ENCODE measurements at places on chromosomes 3 and 15.

GRCh38 chr3:159803459-159803858 lies 185.2 kb upstream of the IL12A start:
- DNase-seq, result peak; percentile 68

- peak; percentile 57 for DNase-seq
Measured at GRCh38 chr3:17179381-17180205, 294.8 kb downstream of the PLCL2 start.

DNA sequence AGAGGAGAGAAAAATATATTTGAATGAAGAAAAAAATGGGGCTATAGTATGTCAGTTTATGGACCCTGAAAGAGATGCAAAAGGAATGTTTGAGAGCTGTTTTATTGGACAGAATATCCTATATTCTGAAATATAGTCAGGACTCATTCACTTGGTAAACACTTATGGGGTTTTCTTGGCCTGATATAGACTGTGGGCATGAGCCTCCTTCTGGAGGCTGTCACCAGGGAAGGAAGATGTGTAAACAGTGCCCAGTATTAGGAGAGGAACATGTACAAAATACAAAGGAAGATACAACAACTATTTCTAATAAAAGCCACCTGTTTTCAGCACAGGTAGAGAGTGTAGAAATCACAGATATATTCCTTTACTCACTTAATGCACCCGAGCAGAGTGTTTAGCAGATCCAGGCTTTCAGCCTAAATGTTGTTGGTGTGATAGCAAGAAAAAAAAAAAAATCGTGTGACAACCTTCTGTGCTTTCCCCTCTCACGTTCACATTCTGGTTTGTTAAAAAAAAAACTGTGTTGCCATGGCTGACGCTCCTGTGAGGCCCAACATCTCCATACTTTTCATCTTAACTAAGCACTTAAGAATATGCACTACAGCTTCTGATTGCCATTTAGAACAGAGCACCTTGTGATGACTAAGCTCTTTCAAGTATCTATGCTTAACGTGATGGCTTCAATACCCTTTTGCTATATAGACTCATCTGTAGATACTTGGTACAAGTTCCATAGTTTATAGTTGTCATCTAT lies 134.1 kb downstream of the MBNL1 start:
- DNase-seq, result no peak

- DNase-seq, result peak; percentile 31
Measured at GRCh38 chr3:113947372-113948014, at the start of gene ZDHHC23. Gene ZDHHC23 (plus strand): TSS chr3:113948013. CDS start chr3:113948803, 790 bp downstream.

DNA sequence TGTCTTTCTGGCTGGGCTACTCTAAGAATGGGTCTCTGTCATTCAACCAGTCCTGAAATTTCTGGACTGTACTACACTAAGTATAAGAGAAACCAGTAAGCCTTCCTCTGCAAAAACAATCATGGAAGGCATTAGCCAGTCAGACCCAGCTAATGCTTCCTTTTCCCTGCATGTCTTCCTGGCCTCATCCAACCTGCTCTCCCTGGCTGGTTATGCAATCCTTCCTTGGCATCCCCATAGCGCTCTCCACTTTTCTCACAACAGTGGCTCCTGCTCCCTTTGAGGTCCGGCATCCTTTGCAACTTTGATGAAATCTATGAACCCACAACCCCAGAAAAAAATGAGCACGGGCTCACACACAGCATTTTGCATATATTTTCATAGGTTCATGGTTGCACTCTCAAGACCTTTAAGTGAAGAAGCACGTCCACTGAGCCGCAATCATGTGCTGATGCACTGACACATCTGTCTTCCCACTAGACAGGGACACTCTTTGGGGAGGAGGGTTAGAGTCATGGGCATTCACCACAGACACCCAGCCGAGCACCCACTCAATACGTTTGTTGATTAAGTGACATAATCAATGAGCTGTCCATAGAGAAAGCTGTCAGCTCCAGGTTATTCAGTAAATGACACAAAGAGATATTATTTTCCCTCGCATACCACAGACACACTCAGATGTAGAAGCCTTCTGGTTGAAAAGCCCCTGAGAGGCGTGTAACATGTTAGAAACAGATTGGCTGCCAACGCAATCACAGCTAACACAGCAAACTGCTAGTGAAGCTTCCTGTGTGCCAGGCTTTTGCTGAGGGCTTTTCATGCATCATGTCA lies 66.7 kb downstream of the PLD1 start:
- no peak for DNase-seq

GRCh38 chr15:26935322-26935721 lies 35.7 kb upstream of the GABRG3 start:
- no peak for DNase-seq

DNA sequence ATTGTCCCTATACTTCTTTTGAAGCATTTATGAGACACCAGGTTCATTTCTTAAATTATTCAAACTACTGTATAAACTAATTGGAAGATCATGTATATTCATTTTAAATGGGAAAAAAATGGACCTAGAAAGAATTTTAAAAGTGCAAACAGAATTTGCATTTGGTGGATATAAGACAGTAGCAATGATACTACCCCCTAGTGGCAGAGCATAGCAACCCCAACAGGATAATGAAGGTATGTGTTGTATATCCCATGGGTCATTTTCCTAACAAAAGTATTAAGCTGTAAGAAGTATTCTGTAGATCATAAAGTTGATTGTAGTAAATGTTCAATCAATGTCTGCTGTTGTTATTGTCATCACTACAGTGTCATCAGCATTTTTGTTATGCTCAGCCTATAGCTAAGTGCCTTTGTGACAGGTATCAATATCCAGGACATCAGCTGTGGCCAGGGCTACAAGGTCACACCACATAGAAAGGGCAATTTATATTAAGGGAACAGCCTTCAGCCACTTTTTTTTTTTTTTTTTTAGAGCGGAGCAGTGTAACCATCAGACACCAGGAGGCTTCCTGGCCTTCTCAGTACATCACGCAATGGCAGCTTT lies 175.8 kb downstream of the FOXB1 start:
- DNase-seq, result peak; percentile 47

DNA sequence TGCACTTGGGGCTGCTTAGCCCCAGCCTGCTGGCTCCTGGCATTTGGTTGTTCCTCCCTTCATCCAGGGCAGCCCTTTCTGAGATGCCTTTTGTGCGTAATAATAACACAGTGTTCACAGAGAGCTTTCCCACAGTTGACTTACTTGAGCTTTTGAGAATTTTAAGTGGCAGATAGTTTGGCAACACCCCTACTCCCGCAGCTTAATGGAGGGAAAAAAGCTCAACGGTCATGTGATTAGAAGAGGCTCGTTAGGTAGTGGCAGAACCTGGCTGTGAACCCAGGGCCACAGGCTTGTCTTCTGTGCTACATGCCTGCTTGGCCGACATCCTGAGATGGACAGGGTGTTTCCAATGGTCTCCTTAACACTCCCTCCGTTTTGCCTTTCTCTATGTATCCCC lies 4.7 kb downstream of the KBTBD13 start:
- DNase-seq, result no peak

DNA sequence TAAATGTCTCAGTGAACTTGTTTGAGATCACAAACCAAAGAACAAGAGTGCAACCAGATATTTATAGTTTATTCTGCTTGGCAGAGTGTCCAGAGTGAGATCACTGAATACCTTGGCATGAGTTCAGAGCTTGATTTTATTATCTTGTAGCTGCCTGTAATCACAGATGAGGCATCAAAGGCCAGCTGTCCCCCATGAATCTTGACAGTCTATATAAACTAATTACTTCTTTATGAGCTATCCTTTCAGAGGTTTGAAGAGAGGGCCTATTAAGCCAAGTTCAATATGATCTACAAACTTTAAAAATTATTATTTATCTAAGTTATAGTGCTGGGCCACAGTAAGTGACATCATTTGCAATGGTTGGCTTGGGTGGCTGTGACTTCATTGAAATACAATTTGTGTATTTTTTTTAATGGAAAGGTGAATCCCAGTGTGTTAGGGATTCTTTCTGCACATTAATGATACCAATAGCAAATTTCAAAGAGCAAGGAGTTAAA lies 251.5 kb downstream of the CLSTN2 start:
- DNase-seq, result peak; percentile 73

DNA sequence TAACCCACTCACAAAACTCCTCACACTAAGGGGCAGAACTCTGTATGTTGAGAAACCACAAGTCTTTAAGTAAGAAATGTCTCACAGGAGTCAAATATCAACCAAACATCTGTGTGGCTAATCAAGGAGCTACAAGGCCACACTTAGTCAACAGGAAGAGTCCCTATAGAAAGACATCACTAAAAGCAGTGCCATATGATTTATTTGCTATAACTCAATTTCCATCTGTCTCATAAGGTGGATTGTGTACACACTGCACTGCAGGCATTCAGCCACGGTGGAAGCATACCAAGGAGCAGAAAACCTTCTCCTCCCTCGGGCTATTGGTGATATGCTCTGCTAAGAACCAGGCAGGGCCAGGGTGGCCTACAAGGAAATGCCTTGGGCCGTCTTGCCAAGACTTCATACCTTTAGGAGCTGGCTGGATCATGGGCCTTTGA lies 197.6 kb upstream of the CFAP20DC start:
- DNase-seq, result peak; percentile 59

- peak; percentile 45 for DNase-seq
Measured at GRCh38 chr15:71338265-71338664, 223.0 kb downstream of the THSD4 start.

GRCh38 chr3:184460276-184460675 lies 80.4 kb downstream of the CHRD start:
- no peak for DNase-seq

- DNase-seq, result no peak
Measured at GRCh38 chr15:22890296-22890695, 51.8 kb downstream of the NIPA2 start.

GRCh38 chr3:15903759-15904720 lies 106.3 kb upstream of the ANKRD28 start:
- DNase-seq, result no peak

DNA sequence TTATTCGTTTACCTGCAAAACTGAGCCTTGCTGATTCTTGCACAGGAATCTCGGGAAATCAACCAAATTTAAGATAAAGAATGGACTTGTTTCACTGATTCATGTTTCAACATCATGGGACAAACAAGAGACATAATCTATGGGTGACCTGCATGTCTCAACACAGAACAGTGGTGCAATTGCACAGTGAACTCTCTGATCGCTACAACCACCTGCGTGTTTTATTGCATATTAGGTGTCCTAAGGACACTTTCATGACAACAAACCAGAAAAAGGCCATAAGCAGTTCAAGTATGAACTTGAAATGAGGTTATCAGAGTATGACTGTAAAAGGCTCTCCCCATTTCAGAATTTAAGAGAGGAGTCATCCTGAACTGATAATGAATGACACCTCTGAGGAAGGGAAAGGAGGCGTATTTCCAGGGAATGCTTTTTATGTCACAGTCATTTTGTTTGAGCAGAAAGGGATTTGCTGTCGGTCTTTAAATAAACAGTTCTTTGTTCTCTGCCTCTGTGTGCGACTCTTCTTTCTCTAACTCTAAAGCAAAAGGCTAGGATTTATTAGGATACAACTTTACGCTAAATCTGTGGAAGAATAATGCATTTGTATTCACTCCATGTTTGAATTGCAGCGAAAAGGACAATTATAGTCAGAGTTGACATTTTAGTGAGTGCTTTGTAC lies 167.2 kb downstream of the RBMS3 start:
- no peak for DNase-seq

- DNase-seq, result no peak
Measured at GRCh38 chr3:31571325-31571724, 38.6 kb downstream of the STT3B start.

DNA sequence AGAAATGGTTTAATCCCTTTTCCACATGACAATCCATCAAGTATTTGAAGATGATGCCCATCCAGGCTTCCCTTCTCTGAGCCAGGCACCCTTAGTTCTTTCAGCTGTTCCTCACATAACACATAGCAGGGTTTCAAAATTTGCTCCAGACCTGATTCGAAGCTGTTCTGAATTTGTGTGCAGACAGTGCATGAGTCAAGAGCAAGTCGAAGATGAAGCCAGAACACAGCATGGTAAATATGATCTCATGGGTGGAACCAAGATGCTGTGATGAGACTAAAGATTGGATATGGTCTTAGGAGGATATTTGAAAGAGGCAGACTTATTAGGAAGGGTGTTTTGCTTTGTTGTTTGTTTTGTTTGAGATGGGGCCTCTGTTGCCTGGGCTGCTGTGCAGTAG lies 32.6 kb upstream of the PDE8A start:
- DNase-seq, result peak; percentile 64

- DNase-seq, result no peak
Measured at GRCh38 chr15:47932261-47932660, 188.5 kb upstream of the SLC24A5 start.

DNA sequence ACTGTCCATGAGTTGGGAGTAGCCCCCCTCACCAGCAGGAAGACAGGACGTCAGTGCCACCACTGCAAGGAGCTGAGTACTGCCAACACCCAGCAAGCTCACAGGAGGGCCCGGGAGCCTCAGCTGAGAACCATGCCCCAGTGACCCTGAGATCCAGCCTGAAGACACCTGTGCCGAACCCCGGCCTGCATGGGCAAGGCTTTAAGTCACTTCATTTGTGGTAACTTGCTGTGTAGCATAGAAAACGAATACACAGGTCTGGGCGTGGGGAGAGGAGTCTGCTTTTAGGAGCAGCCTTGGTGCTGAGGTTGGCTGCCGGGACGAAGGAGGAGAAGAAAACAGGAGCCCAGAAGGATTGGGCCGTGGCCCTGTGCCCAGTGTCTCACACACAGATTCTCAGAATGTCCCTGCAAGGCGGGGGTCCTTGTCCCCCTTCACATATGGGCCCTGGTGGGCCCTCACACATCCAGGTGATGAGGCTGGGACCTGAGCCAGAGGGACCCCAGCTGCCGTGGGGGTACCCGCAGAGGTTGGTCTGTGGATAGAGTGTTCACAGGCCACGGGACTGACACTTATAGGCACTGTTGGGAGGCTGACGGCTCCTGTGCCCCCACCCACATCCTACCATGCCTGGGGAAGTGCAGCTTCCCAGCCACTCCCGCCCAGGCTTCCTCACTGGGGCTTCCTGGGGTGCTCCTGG lies 85.3 kb downstream of the PLXNA1 start:
- DNase-seq, result no peak

DNA sequence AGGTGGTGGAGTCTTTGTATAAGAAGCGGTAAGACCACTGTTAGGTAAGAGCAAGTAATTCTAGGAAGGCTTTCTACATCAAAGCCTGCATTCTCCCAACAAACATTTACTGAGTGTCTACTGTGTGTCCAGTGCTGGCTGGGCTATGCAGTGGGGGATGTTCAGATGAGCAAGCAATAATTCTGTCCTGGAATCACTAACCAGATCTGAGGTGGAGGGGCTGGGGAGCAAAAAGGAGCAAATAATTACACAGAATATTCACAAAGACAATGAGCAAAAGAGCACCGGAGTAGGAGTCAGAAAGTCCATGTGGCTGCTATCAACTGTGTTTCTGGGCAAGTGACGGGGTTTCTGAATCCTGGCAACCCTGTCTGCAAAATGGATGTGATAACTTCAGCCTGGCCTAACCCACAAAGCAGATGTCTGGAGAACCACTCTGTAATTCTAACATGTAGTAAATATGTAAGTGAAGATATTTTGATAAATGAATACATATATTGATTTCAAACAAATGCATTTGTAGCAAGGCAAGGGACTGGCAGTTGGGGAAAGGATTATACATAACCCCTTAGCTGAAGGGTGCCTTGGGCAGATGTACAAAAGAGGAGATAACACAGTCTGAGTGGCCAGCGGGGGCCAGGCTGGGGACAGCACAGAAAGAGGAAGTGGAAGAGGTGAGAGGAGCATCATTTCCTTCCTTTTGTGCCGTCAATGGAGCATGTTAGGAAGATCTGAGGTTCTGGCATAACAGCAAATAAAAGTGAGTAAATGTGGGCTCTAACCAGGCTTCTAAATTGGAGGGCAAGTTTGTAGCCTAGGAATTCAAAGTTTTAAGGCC lies 28.8 kb downstream of the CYP8B1 start:
- DNase-seq, result no peak

GRCh38 chr3:120435621-120436020 lies 15.2 kb downstream of the FSTL1 start:
- DNase-seq, result peak; percentile 82

GRCh38 chr3:152843955-152844354 lies 9.0 kb downstream of the P2RY1 start:
- no peak for DNase-seq

Measured in fibroblast of skin of right quadriceps (primary cell).